ENCODE measurements at places on chromosomes 6 and 20. TPM values are rescaled to one million over a fixed set of nuclear protein-coding genes. Genes with fewer than 3 reads are reported as not detected.

- H3K36me3 ChIP-seq = no peaks in the 10 kb centered on the region
- H3K27ac ChIP-seq = no peak overlapping the region
- DNase-seq = no peak
- H3K27me3 ChIP-seq = no peaks in the 10 kb centered on the region
- no peaks in the 10 kb centered on the region for H3K4me1 ChIP-seq
These were observed 1.1 kb upstream of the PBOV1 start for GRCh38 chr6:138219398-138219797.

DNA sequence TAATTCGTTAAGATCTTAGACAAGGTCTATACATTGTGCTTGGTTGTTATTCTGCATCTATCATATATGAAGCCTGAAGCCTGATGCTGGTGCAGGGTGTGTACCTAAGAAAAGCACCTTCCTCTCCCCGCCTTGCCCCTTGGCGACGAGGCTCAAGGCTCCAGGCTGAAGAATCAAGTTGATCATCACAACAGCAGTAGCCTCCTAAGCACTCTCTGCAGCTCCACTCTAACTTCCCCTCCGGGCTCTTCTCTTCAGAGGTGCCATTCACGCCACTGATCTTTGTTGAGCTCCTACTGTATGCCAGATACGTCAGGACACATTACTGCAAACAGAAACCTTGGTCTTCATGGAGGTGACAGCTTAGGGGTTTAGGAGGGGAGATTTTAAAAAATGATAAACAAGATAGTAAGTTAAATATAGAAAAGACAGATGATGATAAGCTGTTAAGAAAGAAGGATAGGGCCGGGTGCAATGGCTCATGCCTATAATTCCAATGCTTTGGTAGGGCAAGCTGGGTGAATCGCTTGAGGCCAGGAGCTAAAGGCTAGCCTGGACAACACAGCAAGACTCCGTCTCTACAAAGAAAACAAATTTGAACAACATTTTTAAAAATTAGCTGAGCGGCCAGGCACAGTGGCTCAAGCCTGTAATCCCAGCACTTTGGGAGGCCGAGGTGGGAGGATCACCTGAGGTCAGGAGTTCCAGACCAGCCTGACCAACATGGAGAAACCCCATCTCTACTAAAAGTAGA is 38.4 kb upstream of the ZNF217 start:
- no peak overlapping the region for H3K27ac ChIP-seq
- H3K27me3 ChIP-seq = no peaks in the 10 kb centered on the region
- H3K4me3 ChIP-seq = no peak overlapping the region
- no peaks in the 10 kb centered on the region for H3K4me1 ChIP-seq
- no peak for DNase-seq

GRCh38 chr20:19807946-19808330 is 49.9 kb downstream of the RIN2 start:
- no peaks in the 10 kb centered on the region for H3K27me3 ChIP-seq
- no peak overlapping the region for H3K4me3 ChIP-seq
- no peak for DNase-seq
- no peak overlapping the region for H3K27ac ChIP-seq
- peaks cover 42% of the 10 kb centered on the region for H3K36me3 ChIP-seq

RAB23 gene
- 8.1 TPM for total RNA-seq

DNA sequence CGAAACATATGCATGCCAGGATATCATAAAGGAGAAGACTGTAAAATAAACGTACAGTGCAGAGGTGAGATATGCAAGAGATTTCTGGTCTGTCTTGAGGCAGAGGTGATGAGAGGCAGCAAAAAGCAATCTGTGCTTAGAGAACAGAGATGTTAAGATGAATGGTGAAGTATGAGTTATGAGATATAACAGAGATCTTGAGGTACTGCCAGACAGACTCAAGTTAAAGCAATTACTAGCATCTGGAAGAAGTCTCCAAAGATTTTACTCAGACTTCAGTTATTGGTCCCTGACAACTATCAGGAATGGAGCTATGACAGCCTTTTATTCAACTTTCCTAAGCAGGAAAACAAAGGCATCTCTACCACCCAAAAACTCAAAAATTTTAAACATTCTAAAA is 122.8 kb upstream of the DST start:
- H3K27me3 ChIP-seq = peaks cover 2% of the 10 kb centered on the region
- peaks cover 28% of the 10 kb centered on the region for H3K4me1 ChIP-seq
- H3K36me3 ChIP-seq = no peaks in the 10 kb centered on the region
- H3K27ac ChIP-seq = no peak overlapping the region
- no peak overlapping the region for H3K4me3 ChIP-seq

GRCh38 chr6:94361304-94362060 is 942.1 kb upstream of the EPHA7 start:
- H3K27me3 ChIP-seq = peaks cover 7% of the 10 kb centered on the region
- no peaks in the 10 kb centered on the region for H3K36me3 ChIP-seq
- no peak for DNase-seq
- H3K27ac ChIP-seq = no peak overlapping the region
- no peak overlapping the region for H3K4me3 ChIP-seq

DNA sequence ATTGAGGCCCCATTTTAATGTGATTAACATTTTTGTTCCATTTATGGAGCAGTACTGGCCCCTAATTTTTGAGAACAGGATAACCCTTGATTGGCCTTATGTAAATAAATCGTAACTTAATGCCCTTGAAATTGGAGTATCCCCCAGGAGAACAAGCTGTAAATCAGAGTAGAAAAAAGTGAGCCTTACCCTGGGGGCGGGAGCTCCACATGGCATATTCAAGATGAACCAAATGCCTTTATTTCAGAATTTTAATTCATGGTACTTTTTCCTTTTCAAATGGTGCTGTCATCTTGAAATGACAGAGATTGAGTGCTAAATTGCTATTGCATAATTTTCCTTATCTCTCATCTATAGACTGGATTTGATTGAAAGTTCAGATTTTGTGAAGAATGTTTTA is 809.5 kb upstream of the FLRT3 start:
- H3K27ac ChIP-seq = no peak overlapping the region
- no peak for DNase-seq
- H3K36me3 ChIP-seq = peaks cover 5% of the 10 kb centered on the region
- no peak overlapping the region for H3K4me3 ChIP-seq
- H3K4me1 ChIP-seq = peaks cover 4% of the 10 kb centered on the region

DNA sequence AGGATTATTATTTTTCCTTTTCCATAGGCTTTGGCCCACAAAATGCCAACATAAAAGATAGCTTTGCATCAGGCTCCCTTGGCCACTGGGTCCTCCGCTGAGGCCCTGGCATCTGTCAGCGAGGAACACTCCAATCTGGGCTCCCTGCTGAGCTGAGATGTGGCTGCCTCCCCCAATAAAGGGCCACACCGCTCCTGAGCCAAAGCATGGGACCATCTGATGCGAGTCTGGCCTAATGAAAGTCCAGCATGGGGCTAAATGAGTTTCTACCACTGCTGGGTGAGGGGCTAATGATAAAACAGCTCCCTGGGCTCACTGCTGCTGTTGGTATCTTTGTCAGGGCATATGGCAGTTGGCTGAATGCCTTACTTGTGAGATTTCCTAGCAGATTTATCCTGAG is 817.5 kb upstream of the SLC35B3 start:
- no peak overlapping the region for H3K4me3 ChIP-seq
- DNase-seq = no peak
- H3K36me3 ChIP-seq = no peaks in the 10 kb centered on the region

GRCh38 chr20:63574156-63574828 is at the start of gene HELZ2:
Gene HELZ2 (minus strand): TSS chr20:63574239. CDS start chr20:63572385, 1,854 bp downstream.
- DNase-seq = peak; percentile 54
- peak within 1 kb of the TSS; percentile 83 for H3K4me3 ChIP-seq
- no peak within 1 kb of the TSS for H3K27ac ChIP-seq
- H3K36me3 ChIP-seq = no peaks in the 10 kb centered on the region
- peaks cover 2% of the 10 kb centered on the region for H3K27me3 ChIP-seq
- H3K4me1 ChIP-seq = no peaks in the 10 kb centered on the region

PAK5 gene
- 0.10 TPM for total RNA-seq

NCR2 gene
- not detected for total RNA-seq

GRCh38 chr6:75219263-75219662 is 13.4 kb upstream of the COL12A1 start:
- DNase-seq = no peak
- no peaks in the 10 kb centered on the region for H3K36me3 ChIP-seq
- no peak overlapping the region for H3K27ac ChIP-seq
- H3K27me3 ChIP-seq = peaks cover 2% of the 10 kb centered on the region
- no peaks in the 10 kb centered on the region for H3K4me1 ChIP-seq

- no peaks in the 10 kb centered on the region for H3K36me3 ChIP-seq
- no peak overlapping the region for H3K27ac ChIP-seq
- no peaks in the 10 kb centered on the region for H3K27me3 ChIP-seq
- H3K4me1 ChIP-seq = no peaks in the 10 kb centered on the region
- no peak overlapping the region for H3K4me3 ChIP-seq
These were observed 23.6 kb downstream of the RWDD2A start for GRCh38 chr6:83216806-83217205.

DNA sequence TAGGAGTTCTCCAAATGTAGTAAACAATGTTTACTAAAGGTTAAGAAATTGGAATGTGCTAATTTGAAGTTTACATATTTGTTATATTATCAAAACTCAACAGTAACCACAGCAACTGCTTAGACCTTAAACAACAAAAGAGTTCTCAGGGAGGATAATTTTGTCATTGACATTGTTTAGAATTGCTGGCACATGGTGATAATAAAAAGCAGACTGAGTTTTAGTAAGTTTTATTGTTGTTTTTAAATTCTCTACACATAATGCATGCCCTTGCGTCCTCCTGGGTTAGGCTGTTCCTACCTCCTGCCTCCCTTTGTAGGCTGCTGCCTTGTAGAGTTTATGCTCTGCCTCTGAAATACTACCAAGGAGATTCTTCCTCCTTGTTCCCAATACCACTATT is 28.7 kb downstream of the LAMA4 start:
- H3K27ac ChIP-seq = no peak overlapping the region
- no peaks in the 10 kb centered on the region for H3K4me1 ChIP-seq
- no peaks in the 10 kb centered on the region for H3K36me3 ChIP-seq
- DNase-seq = no peak
- H3K4me3 ChIP-seq = no peak overlapping the region
- H3K27me3 ChIP-seq = no peaks in the 10 kb centered on the region

DNA sequence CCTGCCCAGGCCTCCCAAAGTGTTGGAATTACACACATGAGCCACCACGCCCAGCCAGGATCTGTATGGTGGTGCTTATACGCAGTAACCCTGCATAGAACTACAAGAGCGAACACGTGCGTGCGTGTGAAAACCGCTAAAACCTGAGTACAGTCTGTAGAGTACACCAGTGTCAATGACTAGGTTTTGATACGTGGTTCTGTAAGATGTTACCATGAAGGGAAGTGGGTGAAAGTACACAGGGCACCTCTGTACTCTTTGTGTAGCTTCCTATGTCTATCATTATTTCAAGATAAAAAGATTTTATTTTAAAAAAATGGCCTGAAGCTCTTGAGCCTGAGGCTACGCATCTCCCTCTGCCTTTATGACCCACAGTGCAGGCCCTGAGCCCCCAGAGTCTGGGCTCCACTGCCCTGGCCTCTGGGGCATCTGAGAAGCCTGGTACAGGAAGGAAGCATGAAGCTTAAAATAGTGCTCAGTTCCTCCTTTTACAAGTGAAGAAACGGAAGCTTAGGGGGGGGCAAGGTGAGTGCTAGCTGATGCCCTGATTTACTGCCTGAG is 21.6 kb downstream of the LY86 start:
- no peak overlapping the region for H3K27ac ChIP-seq
- DNase-seq = no peak
- no peak overlapping the region for H3K4me3 ChIP-seq
- peaks cover 3% of the 10 kb centered on the region for H3K27me3 ChIP-seq
- H3K36me3 ChIP-seq = no peaks in the 10 kb centered on the region

DNA sequence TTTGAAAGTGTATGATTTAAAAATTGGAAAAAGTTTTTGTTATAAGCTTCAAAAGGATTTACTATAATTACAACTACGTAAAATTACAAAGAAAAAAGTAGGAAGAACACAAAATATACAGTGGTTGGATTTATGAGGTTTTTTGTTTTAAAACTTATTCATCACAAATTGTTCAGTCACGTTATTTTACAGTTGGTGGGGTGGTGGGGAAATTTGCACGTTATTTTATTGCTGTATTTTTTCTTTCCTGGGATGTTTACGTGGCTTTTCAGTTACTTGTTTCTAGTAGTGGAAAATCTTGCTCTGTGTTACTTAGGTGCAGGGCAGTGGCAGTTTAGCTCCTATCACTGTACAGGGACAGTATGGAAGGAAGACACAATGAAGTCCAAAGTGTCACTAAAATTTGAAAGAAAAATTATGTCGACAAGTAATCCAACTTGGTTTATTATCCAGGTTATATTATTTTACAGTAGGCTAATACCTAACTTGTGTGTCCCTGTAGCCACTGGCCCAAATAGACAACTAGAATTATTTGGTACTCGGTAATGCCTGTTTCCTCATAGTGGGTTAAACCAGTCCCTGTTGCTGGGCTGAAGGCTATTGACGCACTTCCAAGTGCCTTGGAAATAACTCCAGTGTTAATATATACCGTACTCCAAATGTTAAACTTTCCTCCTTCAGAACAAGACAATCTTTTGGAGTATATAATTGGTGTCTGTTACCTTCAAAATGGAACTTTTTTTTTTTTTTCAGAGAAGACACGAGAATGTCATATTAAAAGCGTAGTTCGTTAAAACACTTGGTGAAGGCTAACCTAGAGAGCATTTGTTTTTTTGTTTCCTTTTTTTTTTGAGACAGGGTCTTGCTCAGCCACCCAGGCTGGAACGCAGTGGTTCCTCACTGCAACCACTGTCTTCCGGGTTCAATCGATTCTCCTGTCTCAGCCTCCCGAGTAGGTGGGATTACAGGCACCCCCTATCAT is 4.6 kb downstream of the JARID2 start:
- H3K4me3 ChIP-seq = peak overlapping the region; percentile 62
- no peak for DNase-seq
- H3K27me3 ChIP-seq = peaks cover 6% of the 10 kb centered on the region
- H3K4me1 ChIP-seq = peaks cover 57% of the 10 kb centered on the region
- H3K27ac ChIP-seq = no peak overlapping the region

PLA2G7 gene
- total RNA-seq = 0.21 TPM

PPIL6 gene
- 0.95 TPM for total RNA-seq

LTB gene
- not detected for total RNA-seq

GRCh38 chr6:113857556-113858479 is 673 bp downstream of the MARCKS start:
- no peak overlapping the region for H3K4me3 ChIP-seq
- peaks cover 33% of the 10 kb centered on the region for H3K4me1 ChIP-seq
- no peak overlapping the region for H3K27ac ChIP-seq

DNA sequence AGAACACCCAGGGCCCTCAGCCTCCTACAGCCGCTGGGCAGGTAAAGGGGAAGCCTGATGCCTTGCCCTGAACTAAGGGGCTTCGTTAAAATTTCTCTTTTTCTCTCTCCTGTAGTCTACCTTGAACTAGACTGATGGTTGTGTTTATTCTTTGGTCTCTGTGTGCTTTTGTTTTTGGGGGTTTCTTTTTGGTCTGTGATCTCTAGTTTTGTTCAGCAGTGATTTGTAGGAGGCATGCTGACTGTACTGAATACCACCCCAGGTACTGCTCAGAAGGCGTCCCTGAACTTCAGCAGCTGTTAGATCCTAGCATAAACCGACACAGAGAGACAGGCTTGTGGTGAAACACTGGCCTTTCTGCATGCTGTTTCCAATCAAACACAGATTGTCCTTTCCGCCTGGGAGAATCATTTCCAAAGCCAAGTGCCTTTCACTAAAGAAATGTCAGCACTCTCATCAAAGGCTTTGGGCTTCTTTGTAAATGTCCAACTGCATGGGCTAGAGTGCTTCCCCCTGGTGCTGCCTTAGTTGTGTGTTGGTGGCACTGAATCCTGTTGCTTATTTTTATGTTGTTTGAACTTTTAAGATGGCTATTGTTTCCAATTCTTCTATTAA is 364.7 kb upstream of the SASH1 start:
- H3K4me3 ChIP-seq = no peak overlapping the region
- H3K27ac ChIP-seq = no peak overlapping the region
- no peaks in the 10 kb centered on the region for H3K27me3 ChIP-seq
- no peaks in the 10 kb centered on the region for H3K4me1 ChIP-seq
- H3K36me3 ChIP-seq = no peaks in the 10 kb centered on the region

Data from endothelial cell (in vitro differentiated cells).